Natural killer cell (primary cell): ENCODE measurements at places on chromosomes 7 and 10. TPM values are rescaled to one million over a fixed set of nuclear protein-coding genes. Genes with fewer than 3 reads are reported as not detected.

DNA sequence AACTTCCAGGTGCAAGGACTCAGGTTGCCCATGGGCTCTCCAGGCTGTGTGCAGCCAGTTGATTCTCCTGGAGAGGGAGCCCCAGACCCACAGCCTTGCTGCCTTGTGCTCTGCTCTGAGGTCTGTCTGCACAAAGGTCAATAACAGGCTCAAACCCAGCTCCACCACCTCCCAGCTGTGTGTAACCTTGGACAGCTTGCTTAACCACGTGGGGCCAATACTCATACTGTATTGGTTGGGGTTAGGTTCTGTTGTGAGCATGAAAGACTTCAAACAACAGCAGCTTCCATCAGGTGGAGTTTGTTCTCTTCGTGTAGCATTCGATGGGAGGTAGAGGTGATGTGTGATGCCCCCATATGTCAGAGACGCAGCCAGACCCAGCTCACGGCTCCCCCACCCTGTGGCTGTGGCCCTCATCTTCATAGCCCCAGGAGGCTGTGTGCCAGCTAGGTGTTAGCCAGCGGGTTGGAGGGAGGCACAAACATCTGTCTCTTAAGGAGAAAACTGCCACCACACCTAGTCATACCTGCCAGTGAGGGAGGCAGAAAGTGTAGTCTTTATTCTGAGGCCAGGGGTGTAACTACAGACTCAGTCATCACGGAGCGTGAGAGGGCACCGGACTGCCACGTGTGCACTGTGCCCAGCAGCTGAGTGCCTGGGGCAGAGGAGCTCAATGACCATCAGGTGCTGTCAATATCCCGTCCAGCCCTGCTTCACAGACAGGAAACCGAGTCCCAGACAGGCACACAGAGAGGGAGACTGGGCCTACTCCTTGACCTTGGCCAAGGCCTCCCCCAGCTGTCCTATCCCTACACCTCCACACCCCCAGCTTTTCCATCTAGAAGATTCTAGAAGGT lies 8.1 kb upstream of the POLD2 start:
- DNase-seq: no peak

Gene URGCP
- 11.5 TPM for total RNA-seq

GRCh38 chr7:90298145-90299038 lies 22.7 kb downstream of the FAM237B start:
- DNase-seq: peak; percentile 25

DNA sequence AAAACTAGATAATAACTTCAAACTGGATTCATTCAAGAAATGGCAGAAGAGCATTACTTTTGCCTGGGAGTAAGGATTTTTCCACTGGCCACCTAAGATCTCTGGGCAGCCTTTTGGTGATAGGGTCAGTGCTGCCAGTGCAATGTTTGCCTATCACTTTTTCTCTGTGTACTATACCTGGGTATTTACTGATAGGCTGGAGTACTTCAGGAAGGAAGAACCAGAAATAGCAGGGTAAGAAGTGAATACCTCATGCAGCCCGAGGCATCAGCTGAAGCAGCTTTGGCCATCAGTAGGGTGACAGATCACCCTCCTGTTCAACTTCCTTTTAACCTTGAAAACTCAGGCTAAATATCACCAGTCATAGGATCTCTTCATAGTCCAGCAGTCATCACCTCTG lies 5.5 kb upstream of the PAPSS2 start:
- DNase-seq: no peak

GRCh38 chr10:59877191-59877671 lies 29.1 kb downstream of the CCDC6 start:
- DNase-seq: no peak

DNA sequence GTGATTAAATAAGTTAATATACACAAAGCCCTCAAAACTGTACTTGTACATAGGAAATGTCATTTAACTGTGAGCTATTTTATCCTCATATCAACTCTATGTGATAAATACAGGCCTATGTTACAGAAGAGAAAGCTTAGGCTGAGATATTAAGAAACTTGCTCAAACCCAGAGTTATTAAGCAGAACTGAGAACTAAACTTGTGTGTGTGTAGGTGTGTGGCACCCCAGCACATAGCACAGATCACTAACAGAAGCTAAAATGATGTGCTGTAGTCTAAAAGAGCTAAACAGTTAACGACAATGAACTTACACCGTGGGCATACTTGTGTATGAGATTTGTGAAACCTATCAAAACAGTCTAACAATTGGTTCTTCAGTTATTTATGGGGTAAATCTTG lies 34.5 kb downstream of the MTPN start:
- DNase-seq: no peak

- DNase-seq: no peak
These were observed at the start of gene STEAP4 for GRCh38 chr7:88306590-88307048. Gene STEAP4 (minus strand): TSS chr7:88306894. CDS start chr7:88284269, 22,625 bp downstream.

Gene WDR86
- 1.6 TPM for total RNA-seq

GRCh38 chr7:45721686-45722598 lies 147.8 kb downstream of the ADCY1 start:
- no peak for DNase-seq

Gene MMD2
- not detected for total RNA-seq

DNA sequence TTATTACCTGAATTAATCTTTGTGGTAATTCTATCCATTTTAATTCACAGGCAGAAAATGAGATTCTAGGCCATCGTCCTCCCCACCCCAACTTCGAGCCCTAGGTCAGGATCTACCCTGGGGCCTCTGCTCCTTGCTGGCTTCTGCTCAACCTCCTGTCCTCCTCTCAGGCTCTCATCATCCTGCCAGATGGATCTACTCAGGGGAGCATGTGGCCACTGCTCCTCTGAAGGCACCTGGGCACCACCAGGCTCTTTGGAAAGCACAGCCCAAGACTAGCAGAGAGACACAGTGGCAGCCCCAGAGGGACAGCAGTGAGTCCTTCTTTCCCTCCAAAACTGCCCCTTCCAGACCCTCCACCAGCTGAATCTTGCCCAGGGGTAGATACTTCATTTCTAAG lies 248.2 kb downstream of the TCERG1L start:
- DNase-seq: no peak

DNA sequence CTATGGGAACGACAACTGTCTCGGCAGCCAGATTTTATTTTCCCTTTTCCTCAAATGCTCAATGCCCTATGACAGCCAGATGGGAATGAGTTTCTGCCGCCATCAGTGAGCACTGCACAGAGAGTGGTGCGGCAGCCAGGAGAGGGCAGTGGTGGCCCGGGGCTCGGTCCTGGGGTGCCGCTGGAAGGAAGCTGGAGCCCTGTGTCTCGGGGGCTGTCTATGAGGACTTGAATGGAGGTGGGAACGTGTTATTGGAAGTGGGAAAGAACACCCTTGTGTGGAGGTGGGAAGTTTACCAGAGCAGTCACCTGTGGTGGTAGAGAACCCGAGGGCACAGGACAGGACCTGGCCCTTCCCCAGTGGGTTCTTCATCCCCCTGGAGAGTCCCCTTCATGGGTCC lies 35.8 kb downstream of the JAKMIP3 start:
- no peak for DNase-seq
